H9 (cell line): ENCODE measurements at places on chromosomes 1 and 21. TPM values are rescaled to one million over a fixed set of nuclear protein-coding genes. Genes with fewer than 3 reads are reported as not detected.

TMEM69 gene
- 29.1 and 30.7 TPM in 2 replicates for total RNA-seq

DNA sequence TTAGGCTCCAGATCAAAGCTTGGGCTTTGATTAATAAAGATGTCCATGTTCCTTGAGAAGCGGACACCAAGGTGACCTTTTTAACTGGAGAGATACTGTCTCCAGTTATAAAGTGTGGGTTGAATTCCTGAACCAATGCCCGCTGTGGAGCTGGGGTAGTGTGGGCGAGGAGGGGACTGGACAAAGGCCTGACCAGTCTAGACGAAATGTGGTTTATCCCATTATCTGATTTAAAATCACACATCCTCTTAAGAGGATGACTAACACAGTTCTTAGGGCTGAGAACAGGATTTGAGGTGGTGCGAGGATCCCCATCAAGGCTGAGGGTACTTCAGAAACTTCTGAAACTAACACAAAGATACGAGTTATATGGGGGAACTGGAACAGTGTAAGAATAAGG, 84.5 kb upstream of the GCLM start:
- no peak for DNase-seq
- no peaks in the 10 kb centered on the region for H3K4me1 ChIP-seq
- H3K27ac ChIP-seq = no peak overlapping the region
- H3K4me3 ChIP-seq = no peak overlapping the region

GRCh38 chr1:171803045-171803444, 21.6 kb downstream of the METTL13 start:
- no peak for DNase-seq
- no peaks in the 10 kb centered on the region for H3K36me3 ChIP-seq
- no peak overlapping the region for H3K27ac ChIP-seq
- no peak overlapping the region for H3K4me3 ChIP-seq

GRCh38 chr1:18948048-18948912, 8.2 kb downstream of the IFFO2 start:
- DNase-seq = no peak
- no peak overlapping the region for H3K27ac ChIP-seq
- no peaks in the 10 kb centered on the region for H3K36me3 ChIP-seq
- peaks cover 8% of the 10 kb centered on the region; the same call in 1 of the 2 replicates for H3K4me1 ChIP-seq
- no peak overlapping the region for H3K4me3 ChIP-seq

GRCh38 chr1:77757603-77758002, 2.0 kb downstream of the USP33 start:
- H3K36me3 ChIP-seq = no peaks in the 10 kb centered on the region
- H3K27me3 ChIP-seq = no peaks in the 10 kb centered on the region
- H3K27ac ChIP-seq = no peak overlapping the region
- peak overlapping the region; percentile 85 for H3K4me3 ChIP-seq

C1orf56 gene
- 3.6 and 4.8 TPM in 2 replicates for total RNA-seq

DNA sequence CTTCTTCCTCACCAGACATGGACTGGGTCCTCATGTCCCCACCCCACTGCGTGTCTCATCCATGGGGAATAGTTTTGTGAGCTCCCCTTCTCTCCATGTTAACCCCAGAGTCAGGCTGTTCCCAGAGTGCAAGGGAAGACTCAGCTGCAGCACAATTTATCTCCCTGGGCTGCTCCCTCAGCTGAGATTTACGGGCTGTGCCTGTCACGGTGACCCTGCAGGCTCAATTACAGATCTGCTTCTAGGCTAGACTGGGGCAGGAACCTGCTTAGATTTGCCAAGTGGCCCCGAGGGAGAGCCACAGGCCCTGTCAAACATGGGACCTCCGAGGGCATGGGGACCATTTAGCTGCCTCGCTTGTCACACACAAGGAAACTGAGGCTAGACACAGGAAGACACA, 37.8 kb downstream of the CDCP2 start:
- H3K4me3 ChIP-seq = no peak overlapping the region
- no peak overlapping the region for H3K27ac ChIP-seq
- DNase-seq = no peak
- no peaks in the 10 kb centered on the region for H3K4me1 ChIP-seq
- no peaks in the 10 kb centered on the region for H3K36me3 ChIP-seq

- no peaks in the 10 kb centered on the region for H3K27me3 ChIP-seq
- no peaks in the 10 kb centered on the region for H3K36me3 ChIP-seq
- H3K27ac ChIP-seq = no peak overlapping the region
- H3K4me1 ChIP-seq = no peaks in the 10 kb centered on the region
- DNase-seq = no peak
Observed at GRCh38 chr1:84406346-84406861, 8.1 kb downstream of the DNASE2B start.

DNA sequence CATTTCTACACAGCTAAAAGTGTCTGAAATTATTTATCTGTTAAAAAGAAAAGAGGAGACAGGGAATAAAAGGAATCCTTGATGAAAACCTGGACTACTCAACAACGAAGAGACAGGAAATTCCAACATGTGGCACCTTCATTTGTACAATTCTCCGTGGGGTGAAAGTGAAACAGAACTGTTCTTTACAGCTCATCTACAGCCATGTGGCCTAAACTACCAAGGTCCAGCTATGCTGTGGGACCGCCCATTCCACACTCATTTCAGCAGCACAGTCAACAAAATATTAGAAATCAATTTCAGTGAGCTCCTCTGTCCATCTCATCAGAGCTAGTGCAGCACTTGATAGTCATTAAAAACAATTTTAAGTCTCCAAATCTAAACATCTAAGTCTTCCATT, 44.0 kb downstream of the UBR4 start:
- H3K27me3 ChIP-seq = no peaks in the 10 kb centered on the region
- DNase-seq = no peak
- H3K4me3 ChIP-seq = no peak overlapping the region

OSCP1 gene
- total RNA-seq = 2.8 and 3.2 TPM in 2 replicates

AHCYL1 gene
- 86.0 and 89.0 TPM in 2 replicates for total RNA-seq

DNA sequence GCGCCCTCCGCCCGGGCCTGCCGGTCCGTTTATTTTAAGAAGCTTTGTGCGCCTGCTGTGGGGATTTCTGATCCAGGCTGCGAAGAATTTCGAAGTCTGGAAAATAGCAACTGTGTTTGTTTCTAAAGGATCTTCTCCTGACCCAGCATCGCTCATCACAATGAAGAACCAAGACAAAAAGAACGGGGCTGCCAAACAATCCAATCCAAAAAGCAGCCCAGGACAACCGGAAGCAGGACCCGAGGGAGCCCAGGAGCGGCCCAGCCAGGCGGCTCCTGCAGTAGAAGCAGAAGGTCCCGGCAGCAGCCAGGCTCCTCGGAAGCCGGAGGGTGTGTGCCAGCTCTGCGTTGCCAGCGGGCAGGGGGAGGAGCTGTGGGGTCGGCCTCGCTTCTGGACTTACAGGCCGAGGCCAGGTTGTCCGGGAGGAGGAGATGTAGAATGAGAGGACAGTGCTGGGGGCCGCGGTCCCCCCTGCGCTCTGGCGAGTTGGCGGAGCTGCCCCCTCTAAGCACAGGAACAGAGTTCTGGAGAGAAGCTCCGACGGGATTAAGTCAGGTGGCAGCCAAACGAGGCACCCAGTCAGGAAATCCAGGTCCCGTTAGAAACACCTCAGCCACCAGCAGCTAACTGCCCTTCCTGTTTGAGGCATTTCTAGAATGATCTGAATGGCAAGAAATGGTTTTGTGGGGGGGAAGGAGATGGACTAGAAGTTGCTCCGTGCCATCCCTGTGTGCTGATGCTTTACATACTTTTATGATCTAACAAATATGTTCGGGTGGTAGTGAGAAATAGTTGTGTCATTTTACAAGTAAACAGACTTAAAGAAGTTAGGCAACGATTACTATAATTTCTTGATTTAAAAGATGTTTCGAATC, 948 bp downstream of the TXLNA start:
- no peak overlapping the region for H3K27ac ChIP-seq
- peaks cover 6% of the 10 kb centered on the region for H3K4me1 ChIP-seq
- H3K36me3 ChIP-seq = peaks cover 34% of the 10 kb centered on the region
- no peaks in the 10 kb centered on the region for H3K27me3 ChIP-seq

RNF186 gene
- total RNA-seq = not detected in 2 replicates

DNA sequence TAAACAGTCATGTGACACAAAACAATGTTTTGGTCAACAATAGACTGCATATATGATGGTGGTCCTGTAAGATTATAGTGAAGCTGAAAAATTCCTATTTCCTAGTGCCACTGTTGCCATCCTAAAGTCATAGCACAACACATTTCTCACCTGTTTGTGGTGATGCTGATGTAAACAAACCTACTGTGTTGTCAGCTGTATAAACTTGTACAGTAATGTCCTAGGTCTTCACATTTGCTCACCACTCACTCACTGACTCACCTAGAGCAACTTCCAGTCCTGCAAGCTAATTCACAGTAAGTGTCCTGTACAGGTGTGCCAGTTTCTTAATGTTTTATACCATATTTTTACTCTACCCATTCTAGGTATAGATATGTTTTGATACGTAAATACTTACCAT, 326.1 kb upstream of the USP24 start:
- DNase-seq = no peak
- H3K4me3 ChIP-seq = no peak overlapping the region
- H3K4me1 ChIP-seq = no peaks in the 10 kb centered on the region
- H3K27ac ChIP-seq = no peak overlapping the region

DNA sequence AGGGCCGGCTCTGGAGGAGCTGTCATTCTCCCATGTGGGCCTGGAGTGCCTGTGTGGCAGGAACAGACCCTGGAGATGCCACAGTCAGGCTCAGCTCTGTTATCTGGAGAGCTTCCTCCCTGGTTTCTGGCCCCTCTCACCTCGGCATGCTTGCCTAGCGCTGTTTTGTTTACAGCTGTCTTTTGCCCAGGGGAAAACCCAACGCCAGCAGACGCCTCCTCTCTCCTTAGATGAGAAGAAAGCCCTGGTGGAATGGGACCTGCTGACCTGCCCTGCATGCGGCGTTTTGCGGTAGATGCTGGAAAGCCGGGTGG, 104.9 kb downstream of the CRYAA start:
- H3K36me3 ChIP-seq = no peaks in the 10 kb centered on the region
- H3K27ac ChIP-seq = no peak overlapping the region
- peaks cover 5% of the 10 kb centered on the region; the same call in 1 of the 2 replicates for H3K4me1 ChIP-seq
